ENCODE measurements at places on chromosomes 5 and 9.

- DNase-seq = no peak
Observed at GRCh38 chr5:82163452-82164175, 114.5 kb downstream of the RPS23 start.

GRCh38 chr9:35996358-35996970 lies 38.5 kb upstream of the OR2S2 start:
- DNase-seq = no peak

DNA sequence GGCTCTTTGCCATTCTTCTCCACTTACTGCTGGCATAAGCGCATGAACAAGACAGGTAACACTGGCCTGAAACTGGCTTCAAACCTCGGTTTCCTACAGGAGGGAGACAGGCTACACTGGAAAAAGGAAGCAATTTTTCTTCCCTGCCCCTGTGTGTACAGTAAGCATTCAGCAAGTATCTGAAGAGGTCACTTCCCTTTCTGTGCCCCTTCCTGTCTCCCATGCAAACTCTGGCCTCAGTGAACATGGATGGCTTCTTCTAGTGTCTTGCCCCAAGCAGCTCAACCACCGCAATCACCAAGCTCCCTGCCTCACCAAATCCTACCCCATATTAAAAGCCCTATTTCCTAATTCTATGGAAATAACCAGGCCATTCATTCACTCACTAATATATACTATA lies 42.4 kb downstream of the SERINC5 start:
- no peak for DNase-seq

GRCh38 chr5:56633950-56634349 lies 181.4 kb upstream of the MAP3K1 start:
- DNase-seq = no peak

DNA sequence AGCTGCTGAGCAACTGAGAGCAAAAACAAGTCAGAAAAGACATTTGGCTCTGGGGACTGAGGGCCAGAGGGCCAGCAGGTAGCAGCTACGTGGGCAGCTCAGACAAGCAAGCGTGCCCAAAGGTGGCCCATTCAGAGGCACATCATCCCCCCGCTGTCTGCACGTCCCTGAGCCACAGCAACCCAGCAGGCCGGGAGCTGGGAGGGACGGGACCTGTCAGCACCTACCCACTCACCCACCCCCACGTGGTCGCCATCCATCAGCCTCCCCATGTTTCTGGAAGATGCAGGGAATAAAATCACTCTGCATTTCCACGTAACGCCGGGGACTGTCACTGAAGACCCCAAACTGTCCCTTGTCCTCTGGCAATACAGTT lies 167.8 kb downstream of the COL23A1 start:
- no peak for DNase-seq

GRCh38 chr9:85433046-85433445 lies 308.7 kb downstream of the AGTPBP1 start:
- no peak for DNase-seq

GRCh38 chr9:130144703-130145102 lies 27.5 kb upstream of the NCS1 start:
- no peak for DNase-seq
